Bone marrow (tissue), 2 donors: ENCODE measurements at places on chromosomes 6 and 20.

DNA sequence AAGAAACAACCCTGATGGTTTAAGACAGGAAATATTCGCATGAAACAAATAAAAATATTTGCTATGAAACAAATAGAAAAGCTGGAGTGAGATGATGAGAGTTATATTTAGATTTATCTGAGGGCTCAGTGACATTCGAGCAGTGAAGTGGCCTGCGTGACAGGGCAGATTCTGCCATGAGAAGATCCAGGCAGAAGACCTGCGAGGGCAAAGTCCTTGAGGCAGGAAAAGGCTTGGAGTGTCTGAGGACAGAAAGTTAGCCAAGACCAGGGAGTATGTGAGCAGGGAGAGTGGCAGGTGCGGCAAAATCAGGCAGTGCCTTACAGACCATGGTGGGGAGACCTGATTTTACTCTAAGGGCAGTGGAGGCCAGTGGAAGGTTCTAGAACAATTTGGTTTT, 66.9 kb upstream of the RIN2 start:
- no peak for DNase-seq

- no peak for DNase-seq
These were observed 363.2 kb upstream of the MARCKS start for GRCh38 chr6:113493991-113494390.

GRCh38 chr6:17004269-17004668, 97.6 kb upstream of the STMND1 start:
- DNase-seq = no peak

DNA sequence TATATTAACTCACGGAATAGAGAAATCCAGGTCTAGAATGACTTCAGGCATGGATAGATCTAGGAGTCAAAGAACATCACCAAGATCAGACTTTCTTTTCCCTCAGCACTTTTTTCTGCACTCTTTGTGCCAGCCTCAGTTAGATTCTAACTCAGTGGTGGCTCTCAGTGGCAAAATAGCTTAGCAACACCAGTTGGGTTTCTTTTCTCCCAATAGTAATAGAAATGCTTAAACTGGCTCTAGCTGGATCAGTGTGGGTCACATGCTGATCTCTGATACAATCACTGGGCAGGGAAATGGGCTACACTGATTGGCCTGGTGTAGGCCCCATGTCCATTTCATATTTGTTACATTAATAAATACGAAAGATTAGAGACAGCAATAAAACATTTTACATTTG, 44.2 kb upstream of the ARFGEF2 start:
- no peak for DNase-seq

DNA sequence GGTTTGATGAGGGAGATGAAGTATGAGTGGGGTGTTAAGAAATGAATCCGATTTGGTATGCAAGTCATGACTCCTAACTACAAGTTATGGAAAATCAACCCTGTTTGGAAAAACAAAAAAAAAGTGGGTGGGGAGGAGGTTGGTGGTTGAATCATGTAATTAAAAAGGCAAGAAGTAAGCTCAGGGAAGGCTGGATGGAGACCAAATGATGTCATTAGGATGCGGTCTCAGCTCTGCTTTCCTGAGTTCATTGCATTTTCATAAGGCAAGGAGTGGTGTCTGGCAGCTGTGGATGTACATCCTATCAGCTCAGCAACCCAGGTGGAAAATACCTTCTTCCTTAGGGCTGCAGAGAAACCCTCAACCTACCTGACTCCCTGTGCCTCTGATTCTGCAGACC, 60.4 kb upstream of the AKAP12 start:
- no peak for DNase-seq

- DNase-seq = no peak
These were observed 51.0 kb downstream of the STX7 start for GRCh38 chr6:132461958-132462357.

DNA sequence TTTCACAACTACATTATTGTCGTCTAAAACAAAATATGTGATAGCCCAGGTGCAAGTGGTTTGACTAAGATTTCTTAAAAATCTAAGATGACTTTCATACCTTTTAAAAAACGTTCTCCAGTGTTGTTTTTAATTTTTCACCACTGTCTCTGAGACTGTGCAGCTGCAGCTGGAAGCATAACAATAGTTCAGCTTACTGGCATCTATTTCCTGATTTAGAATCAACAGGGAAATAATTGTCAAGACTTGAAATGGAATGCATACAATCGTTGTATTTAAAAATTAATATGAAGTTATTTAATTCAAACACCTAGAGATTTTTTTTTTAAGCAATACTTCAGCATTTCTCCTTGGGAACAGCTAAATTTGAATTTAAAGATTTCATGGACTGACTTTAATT, 982.0 kb upstream of the EPHA7 start:
- no peak for DNase-seq

GRCh38 chr6:7691021-7691420, 34.9 kb upstream of the BMP6 start:
- no peak for DNase-seq

- no peak for DNase-seq
These were observed 149.0 kb downstream of the MYB start for GRCh38 chr6:135329851-135330803.

DNA sequence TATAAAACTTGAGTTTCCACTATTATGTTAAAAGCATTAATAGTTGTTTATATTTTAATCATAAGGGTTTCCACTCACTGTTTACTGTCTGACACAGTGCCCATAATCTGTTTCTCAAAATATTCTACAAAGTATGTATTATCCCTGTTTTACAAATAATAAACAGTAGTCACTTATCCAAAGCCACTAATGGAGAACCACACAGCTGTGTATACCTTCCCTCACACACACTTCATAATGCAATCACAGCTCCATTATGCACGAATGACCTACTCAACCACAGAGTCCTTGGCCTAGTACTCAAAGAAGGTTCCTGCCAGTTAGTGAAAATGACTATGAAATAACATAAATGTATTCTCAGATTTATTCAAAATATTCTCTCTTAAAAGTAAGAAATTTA, 103.1 kb downstream of the EPB41L2 start:
- DNase-seq = no peak

DNA sequence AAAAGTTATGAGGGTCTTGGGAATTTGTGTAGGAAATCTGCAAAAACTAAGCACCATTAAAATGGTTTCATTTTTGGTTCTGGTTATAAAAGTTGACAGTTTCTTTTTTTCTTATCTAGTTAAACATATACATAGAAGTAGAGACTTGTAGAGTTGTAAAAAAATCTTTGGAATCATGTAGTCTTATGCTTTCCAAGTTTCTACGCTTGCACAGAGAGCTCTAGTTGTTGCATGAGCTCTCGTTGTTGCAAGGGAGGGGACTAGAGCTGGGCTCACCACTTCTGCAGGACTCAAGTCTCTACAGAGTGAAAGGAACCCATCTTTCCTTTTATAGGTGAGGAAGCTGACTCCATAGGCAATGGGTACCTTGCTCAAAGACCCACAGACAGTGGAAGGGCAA, 21.6 kb upstream of the CCN2 start:
- DNase-seq = no peak

DNA sequence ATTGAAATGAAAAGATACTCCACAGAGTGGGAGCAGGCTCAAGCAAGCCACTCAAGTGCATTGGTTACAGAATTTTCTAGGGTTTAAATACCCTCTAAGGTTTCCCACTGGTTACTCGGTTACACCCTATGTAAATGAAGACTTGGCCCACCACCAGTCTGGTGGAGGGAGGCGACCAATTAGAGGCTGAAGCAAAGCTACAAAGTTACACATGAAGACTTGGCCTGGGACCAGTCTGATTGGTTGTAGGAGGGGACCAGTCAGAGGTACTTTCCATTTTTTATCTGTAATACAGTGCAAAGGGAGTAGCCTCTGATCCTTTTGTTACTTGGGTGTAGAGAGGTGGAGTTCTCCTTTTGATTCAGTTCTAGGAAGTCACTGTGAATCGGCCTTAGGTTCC, 7.6 kb downstream of the SRSF12 start:
- no peak for DNase-seq

DNA sequence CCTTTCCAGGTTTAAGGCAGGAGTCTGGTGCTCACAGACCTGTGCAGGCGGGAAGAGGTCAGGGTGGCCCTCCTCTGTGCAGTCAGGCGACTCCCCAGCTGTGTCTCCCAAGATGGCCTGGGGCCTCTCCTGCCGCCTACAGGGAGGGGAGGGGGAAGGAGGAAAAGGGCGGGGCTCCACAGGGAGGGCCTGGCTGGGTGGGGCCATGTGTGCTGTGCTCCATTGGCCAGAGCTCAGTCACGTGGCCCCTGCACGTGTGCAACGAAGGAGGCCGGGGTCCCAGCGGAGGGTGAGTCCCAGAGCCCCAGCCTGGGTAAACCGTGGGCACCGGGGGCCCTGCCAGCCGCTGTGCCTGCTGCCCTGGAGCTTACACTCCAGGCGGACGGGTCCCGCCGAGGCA, 211.6 kb downstream of the ZDHHC14 start:
- DNase-seq = no peak

GRCh38 chr6:7106752-7107577, 796 bp upstream of the RREB1 start:
- DNase-seq = peak; percentile 67

DNA sequence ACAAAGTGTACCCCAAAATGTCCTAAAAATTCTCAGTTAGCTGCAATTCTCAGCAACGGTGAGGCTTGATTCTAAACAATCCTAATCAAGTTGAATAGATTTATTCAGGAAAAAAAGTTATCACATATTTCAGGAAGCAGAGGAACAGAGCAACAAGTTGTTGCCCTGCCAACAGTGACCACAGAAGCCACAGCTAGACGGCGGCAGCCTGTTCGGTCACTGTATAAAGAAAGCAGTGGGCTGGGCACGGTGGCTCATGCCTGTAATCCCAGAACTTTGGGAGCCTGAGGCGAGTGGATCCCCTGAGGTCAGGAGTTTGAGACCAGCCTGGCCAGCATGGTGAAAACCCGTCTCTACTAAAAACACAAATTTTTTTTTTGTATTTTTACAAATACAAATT, 171.2 kb upstream of the BMP5 start:
- no peak for DNase-seq

GRCh38 chr20:57593134-57593886, 26.9 kb downstream of the ZBP1 start:
- DNase-seq = no peak

GRCh38 chr6:15430931-15431405, 185.1 kb downstream of the JARID2 start:
- DNase-seq = no peak

- DNase-seq = peak; percentile 3
These were observed 35.2 kb downstream of the PHACTR1 start for GRCh38 chr6:12751694-12752325.

- DNase-seq = no peak
These were observed 13.0 kb downstream of the KHDC1 start for GRCh38 chr6:73250016-73250415.

DNA sequence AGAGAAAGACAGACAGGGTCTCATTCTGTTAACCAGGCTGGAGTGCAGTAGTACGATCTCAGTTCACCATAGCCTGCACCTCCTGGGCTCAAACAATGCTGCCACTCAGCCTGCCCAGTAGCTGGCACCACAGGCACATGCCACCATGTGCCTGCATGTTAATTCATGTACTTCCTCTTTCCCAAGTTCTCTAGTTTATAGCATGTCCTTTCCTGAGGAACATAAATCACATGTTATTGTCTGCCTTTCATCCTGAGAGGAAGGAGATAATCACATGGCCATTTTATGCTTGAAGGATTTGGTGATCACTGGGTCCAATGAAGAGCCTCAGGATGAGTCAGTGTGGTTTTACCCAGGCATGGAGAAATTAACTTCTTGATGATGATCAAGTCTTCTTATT, 47.9 kb downstream of the COL11A2 start:
- DNase-seq = no peak

GRCh38 chr6:32168350-32168749, 4.0 kb downstream of the EGFL8 start:
- no peak for DNase-seq

GRCh38 chr6:146361128-146361924, 182.3 kb upstream of the RAB32 start:
- DNase-seq = no peak

DNA sequence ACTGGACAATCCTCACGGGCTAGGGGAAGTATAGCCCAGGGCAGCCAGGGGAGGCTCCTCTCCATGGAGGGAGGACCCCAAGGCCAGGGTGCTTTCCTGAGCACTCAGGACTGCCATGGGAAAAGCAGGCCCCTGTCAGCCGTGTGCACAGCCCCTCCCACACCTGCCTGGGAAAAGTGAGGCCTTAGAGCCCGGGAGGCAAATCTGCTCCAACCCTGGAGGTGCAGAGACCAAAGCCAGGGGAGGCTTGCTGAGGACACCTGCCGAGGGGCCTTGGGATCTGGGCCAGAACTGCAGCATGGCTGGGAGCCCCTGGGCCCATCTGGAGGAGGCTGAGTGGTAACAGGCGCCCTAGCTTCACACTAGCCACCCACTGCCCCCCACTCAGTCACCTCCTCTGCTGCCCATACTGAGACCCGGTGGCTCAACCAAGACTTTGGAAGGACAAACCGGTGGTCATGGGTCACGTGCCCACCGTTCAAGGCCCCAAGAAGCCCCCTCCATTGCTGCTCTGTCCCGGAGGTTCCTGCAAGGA, 55.2 kb downstream of the YTHDF1 start:
- no peak for DNase-seq

DNA sequence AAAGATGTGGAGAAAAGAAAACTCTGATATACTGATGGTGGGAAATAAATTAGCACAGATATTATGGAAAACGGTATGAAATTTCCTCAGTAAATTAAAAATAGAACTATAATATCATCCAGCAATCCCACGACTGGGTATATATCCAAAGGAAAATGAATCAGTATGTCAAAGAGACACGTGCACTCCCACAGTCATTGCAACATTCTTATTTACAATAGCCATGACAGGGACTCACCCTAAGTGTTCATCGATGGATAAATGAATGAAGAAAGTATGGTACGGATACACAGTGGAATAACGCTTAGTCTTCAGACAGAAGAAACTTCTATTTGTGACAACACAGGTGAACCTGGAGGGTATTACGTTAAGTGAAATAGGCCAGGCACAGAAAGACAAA, 5.7 kb upstream of the ADTRP start:
- DNase-seq = no peak

DNA sequence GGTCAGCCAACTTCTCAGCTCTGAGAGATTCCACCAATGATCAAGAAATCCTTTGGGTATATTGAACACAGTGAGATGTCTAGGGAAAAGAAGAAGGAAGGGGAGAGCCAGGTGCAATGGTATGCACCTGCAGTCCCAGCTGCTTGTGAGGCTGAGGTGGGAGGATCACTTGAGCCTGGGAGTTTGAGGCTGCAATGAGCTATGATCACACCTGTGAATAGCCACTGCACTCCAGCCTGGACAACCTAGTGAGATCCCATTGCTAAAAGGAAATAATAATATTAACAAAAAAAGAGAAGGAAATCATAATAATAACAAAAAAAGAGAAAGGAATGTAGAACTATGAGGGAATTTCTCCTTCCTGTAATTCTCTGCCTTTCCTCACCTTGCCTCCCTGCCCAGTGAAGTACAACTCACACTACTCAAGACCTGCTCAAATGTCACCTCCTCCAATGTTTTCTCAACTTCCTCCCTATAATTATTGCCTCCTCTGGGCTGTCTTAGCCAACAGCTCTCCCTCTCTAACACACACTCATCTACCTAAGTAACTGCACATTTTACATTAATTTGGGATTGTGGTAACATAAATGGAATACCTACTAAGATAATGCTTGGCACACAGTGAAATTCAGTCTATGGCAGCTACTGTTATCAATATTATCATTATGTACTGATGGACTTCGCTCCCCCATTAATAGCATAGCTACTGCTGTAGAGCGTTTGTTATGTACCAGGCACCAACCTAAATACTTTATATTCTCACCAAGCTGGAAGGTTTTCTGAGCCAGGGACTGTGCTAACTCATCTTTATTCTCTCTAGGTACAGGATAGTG, 103.6 kb downstream of the KIF13A start:
- no peak for DNase-seq

- DNase-seq = peak; percentile 54
These were observed 62.0 kb upstream of the CD93 start for GRCh38 chr20:23147964-23148730.

GRCh38 chr20:17614176-17614811, 44.4 kb downstream of the DSTN start:
- DNase-seq = no peak
